ENCODE measurements at places on chromosomes 1 and 21. TPM values are rescaled to one million over a fixed set of nuclear protein-coding genes. Genes with fewer than 3 reads are reported as not detected.

The TNNT2 gene
- total RNA-seq, result not detected

The ZBTB21 gene
- total RNA-seq, result 139 TPM

The HUNK gene
- total RNA-seq, result not detected

The RHD gene
- total RNA-seq, result not detected

The SLAMF8 gene
- total RNA-seq, result not detected

The LCE1F gene
- total RNA-seq, result not detected

The TRIM45 gene
- total RNA-seq, result 0.25 TPM

- no peak for DNase-seq
These were observed 479.0 kb downstream of the PTBP2 start for GRCh38 chr1:97200595-97200994.

DNA sequence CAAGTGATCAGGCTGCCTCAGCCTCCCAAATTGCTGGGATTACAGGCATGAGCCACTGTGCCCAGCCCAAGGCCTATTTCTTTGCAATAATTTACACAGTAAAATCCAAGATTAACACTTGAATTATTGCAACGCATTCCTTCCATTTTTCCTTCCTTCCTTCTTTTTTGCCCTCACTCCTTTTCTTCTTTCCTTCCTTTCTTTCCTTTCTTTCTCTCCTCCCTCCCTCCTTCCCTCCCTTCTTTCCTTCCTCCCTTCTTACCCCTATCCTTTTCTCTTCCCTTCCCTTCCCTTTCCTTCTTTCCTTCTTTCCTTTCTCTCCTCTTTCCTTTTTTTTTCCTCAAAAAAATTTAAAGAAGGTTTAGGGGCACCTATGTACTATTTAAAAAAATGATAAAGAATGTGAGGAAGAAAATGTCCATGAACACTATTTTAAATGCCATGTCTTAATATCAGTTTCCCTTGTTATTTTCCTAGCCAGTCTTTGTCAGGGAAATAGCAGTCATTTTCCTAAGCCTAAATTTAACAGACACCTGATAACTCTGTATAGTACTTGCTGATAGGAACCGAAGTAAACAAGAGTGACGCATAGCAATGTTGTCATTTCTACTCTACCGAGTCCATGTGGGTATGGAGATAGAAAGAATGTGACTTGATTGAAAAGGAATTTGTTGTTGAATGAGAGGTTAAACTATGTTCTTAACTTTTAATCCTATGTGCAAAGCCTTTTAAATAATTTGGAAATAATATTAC, 79.8 kb upstream of the HMCN1 start:
- DNase-seq, result no peak

- no peak for DNase-seq
These were observed 52.0 kb downstream of the FOXJ3 start for GRCh38 chr1:42282867-42283583.

DNA sequence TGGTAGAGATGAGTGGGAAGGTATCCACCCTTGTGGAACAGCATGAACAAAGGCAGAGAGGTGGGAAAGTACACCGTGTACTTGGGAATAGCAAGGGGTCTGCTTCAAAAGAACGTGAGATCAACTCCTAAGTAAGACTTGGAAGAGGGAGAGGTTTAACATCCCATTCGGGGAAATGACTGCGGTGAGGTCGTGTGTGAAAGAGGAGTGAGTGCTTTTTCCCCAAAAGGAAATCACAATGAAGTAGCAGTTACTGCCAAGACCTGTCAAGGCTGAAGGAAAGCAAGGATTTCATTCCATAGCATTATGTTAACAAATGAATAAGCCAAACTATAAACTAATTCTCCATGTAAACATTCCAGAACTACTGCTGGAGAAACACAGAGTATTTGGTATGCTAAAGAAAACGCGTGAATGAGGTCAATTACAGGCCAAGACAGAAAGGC, 20.0 kb upstream of the SYDE2 start:
- DNase-seq, result no peak

- DNase-seq, result no peak
These were observed 70.6 kb downstream of the LAMC1 start for GRCh38 chr1:183093786-183094298.

GRCh38 chr1:224735159-224735558, 119.0 kb downstream of the CNIH3 start:
- DNase-seq, result no peak

- no peak for DNase-seq
These were observed 69.9 kb downstream of the TMEM53 start for GRCh38 chr1:44604157-44604955.

Measured in CD4-positive, alpha-beta T cell (primary cell).